Activated CD4-positive, alpha-beta T cell treated with anti-CD3 and anti-CD28 coated beads, Interleukin-2, amount 10 ng/mL, durations not matched to agents 7 days and 5 days (primary cell): ENCODE measurements at places on chromosomes 12 and 14. TPM values are rescaled to one million over a fixed set of nuclear protein-coding genes. Genes with fewer than 3 reads are reported as not detected.

KRT75 gene
- not detected for total RNA-seq

PDZRN4 gene
- not detected for total RNA-seq

BLTP3B gene
- total RNA-seq, result 18.0 TPM

PARPBP gene
- total RNA-seq, result 28.4 TPM

FSCB gene
- total RNA-seq, result not detected

MRPL52 gene
- 112 TPM for total RNA-seq

TTC9 gene
- 14.8 TPM for total RNA-seq

RERGL gene
- total RNA-seq, result not detected

CRIP2 gene
- total RNA-seq, result 0.64 TPM

KCNMB4 gene
- 0.50 TPM for total RNA-seq

BRF1 gene
- total RNA-seq, result 50.9 TPM

RIN3 gene
- total RNA-seq, result 56.8 TPM

MYRFL gene
- not detected for total RNA-seq

KRT3 gene
- total RNA-seq, result not detected

AJUBA gene
- total RNA-seq, result 1.3 TPM

MYL2 gene
- not detected for total RNA-seq

OAS1 gene
- total RNA-seq, result 194 TPM

PMCH gene
- not detected for total RNA-seq

SPTB gene
- total RNA-seq, result not detected

TAS2R46 gene
- 1.2 TPM for total RNA-seq

MAGOHB gene
- total RNA-seq, result 49.2 TPM

BCL2L14 gene
- total RNA-seq, result 8.0 TPM

PRB2 gene
- not detected for total RNA-seq

FGF23 gene
- total RNA-seq, result not detected

DPPA3 gene
- total RNA-seq, result not detected

EIF2S3B gene
- total RNA-seq, result 1.0 TPM

GUCY2C gene
- not detected for total RNA-seq

KRT82 gene
- not detected for total RNA-seq

NGB gene
- not detected for total RNA-seq

NXPH4 gene
- 0.32 TPM for total RNA-seq

CLEC14A gene
- total RNA-seq, result not detected

ARHGAP9 gene
- total RNA-seq, result 218 TPM

IAPP gene
- total RNA-seq, result not detected

DENND5B gene
- total RNA-seq, result 0.20 TPM

GRIN2B gene
- total RNA-seq, result not detected

HOXC12 gene
- not detected for total RNA-seq

HOXC13 gene
- not detected for total RNA-seq

LMNTD1 gene
- not detected for total RNA-seq

DLK1 gene
- total RNA-seq, result not detected

ERBB3 gene
- total RNA-seq, result 1.3 TPM

DYRK4 gene
- 33.4 TPM for total RNA-seq

SYCP3 gene
- total RNA-seq, result 0.35 TPM

PLEKHH1 gene
- total RNA-seq, result 0.50 TPM

KHNYN gene
- 59.7 TPM for total RNA-seq

DDN gene
- 0.10 TPM for total RNA-seq

IGFBP6 gene
- 0.37 TPM for total RNA-seq

ATL1 gene
- 0.67 TPM for total RNA-seq

PRH2 gene
- not detected for total RNA-seq

TMEM229B gene
- 25.1 TPM for total RNA-seq

FZD10 gene
- not detected for total RNA-seq

TMEM233 gene
- not detected for total RNA-seq

AICDA gene
- total RNA-seq, result not detected
